ENCODE measurements at places on chromosomes 2 and 18.

DNA sequence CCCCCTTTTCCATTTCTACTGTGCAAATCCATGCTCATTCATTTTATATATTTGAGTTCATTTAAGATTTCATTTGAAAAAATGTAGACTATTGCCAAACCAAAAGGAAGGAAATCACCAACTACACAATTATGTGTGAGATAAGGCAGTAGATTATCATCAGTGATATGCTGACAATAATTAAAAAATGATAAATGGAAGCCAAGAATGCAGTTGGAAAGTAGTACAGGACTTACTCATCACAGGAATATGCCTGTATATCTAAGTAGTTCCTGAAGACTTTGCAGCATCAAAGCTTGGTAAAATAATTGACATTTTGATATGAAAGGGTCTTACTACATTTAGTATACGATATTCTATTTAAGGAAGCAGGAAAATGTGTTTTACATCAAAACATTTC is 166.1 kb upstream of the OTX1 start:
- DNase-seq, result no peak

- DNase-seq, result no peak
Measured at GRCh38 chr2:20227894-20228505, 3.1 kb upstream of the SDC1 start.

DNA sequence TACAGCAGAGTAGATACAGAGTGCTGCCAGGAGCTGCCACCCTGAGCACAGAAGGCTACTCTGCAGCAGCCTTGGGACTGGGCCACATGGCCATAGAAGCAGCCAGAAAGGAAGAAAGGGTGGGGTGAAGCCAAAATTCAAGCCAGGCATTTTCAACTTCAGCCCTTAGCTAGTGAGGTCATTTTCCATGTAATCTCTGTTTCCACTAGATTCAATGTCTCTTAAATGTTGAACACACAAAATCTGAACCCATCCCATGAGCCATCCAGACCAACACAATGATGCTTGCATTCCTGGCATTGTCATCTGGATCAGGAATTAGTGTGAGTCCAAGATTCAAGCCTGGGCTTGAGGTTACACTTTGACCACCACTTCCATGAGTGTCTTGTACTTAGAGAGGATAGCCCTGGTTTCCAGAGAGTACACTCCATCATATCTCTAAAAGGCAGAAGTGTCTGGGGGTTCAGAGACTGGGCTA is 243.6 kb downstream of the OSR1 start:
- no peak for DNase-seq

DNA sequence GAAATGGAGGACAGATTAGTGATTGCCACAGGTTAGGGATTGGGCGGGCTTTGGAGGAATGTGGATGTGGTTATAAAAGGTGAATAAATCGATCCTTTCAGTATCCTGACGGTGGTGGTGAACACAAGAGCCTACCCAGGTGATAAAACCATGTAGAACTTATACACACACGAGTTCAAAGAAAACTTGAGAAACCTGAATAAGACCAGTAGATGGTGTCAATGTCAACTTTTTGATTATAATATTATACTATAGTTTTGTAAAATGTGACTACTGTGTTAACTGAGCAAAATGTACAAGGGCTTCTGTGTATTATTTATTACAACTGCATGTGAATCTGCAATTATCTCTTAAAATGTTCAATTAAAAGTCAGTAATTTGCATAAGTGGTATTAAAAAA is 136.3 kb downstream of the ERBB4 start:
- DNase-seq, result no peak

GRCh38 chr2:219907011-219907365 is 279.6 kb downstream of the SLC4A3 start:
- no peak for DNase-seq

GRCh38 chr2:108074150-108074549 is 87.8 kb downstream of the SLC5A7 start:
- DNase-seq, result no peak

- no peak for DNase-seq
Measured at GRCh38 chr2:147542351-147542750, 302.5 kb upstream of the ACVR2A start.

DNA sequence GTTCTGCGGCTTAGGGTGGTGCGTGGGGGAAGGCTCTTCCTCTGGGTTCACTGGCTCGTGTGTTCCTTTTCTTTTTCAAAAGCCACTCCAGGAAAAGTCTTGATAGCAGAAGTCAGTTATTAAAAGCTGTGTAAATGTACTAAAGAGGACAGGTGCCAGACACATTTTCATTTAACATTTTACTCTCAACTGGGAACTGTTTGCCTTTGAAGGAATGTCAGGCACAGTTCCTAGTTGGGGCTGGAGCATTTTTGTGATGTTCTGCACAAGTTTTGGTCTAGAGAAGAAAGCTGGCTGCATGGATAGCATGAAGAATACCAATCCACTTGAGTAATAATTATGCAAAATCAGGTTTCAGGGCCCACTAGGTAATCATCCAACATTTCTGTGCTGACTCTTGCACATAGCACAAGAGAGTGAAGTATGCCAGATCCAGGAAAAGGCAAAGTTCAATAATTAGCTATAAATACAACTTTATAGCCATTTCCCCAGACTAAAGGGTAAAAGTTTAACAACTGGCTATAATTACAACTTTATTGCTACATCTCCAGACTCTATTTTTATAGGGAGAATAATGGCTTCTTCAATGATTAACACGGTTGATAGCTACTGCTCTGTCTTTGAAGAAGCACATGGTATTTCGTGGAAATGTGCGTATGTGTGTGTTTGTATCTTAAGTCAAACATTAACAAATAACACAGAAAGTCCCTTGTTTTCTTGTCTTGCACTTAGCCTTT is 16.2 kb downstream of the SCYGR8 start:
- no peak for DNase-seq

- no peak for DNase-seq
Measured at GRCh38 chr2:62334009-62334408, 138.1 kb downstream of the B3GNT2 start.
